Fibroblast of skin of abdomen (primary cell): ENCODE measurements at places on chromosomes 7 and 10.

DNA sequence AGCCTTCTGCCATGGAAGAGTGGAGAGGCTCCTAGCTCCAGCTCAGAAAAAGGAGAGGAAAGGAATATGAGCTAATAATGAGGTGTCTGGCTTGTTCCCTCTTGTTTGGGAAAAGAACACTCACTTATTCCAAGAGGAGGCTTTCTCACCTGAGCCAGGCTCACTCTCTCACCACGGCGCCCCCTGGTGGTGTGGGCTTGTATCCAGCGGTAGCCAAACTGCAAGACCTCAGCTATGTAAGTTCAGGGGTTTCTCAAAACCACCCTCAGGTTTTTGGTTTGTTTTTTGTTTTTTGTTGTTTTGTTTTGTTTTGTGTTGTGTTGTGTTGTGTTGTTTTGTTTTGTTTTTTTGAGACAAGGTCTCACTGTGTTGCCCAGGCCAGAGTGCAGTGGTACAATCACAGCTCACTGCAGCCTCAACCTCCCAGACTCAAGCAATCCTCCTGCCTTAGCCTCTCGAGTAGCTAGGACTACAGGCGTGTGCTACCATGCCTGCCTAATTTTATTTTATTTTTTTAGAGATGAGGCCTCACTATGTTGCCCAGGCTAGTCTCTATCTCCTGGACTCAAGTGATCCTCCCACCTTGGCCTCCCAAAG is 124.0 kb downstream of the TMEM130 start:
- peak; percentile 35 for DNase-seq

DNA sequence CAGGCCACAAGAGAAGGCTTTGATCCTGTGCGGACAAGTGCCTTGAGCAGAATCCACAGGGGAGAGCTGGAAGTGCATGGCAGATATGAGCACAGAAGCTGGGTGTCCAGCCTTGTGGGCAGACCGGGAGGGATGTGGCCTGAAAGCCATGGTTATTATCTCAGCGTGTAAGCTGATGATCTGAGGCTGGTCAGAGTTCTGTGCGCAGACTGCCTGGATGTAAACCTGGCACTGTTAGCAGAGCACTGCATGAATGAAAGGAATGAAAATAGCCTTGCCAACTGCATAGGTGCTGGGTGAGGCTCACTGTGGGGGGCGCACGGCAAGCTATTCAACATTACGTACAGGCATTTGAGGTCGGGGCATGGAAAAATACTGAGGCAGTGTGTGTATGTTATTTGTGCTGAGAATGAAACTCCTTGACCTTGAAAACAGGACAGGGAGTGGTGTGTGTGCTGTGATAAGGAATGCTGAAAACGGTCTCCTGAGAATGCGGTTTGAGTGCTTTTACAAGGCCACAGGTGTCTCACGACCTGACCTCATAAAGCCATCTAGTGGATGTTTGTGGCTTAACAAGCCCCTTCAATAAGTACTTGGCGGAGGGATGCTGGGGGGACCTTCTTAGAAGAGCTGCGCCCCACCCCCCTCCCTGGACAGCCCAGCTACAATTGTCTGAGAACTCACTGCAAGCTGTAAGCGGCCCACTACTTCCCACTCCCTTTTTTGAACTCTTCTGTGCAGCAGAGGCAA is 18.7 kb downstream of the AKR1C1 start:
- DNase-seq = peak; percentile 26

- DNase-seq = no peak
Observed at GRCh38 chr7:114008696-114009095, 89.9 kb upstream of the PPP1R3A start.

DNA sequence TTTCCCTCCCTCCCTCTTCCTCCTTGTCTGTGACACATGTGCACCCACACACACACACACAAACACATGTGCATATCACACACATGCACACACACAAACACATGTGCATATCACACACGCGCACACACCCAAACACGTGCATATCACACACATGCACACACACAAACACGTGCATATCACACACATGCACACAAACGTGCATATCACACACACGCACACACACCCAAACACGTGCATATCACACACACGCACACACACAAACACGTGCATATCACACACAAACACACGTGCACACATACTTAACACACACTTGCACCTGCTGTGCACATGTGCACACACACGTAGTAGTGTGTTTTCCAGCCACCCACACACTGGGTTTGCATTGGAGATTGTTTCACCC is 29.4 kb upstream of the KNDC1 start:
- DNase-seq = no peak

GRCh38 chr10:126131341-126131740 is 235.0 kb downstream of the FANK1 start:
- peak; percentile 31 for DNase-seq

- DNase-seq = peak; percentile 28
Observed at GRCh38 chr7:34247468-34247867, 342.1 kb downstream of the BMPER start.

GRCh38 chr10:118595064-118595420 is 406 bp downstream of the PRLHR start:
- no peak for DNase-seq

DNA sequence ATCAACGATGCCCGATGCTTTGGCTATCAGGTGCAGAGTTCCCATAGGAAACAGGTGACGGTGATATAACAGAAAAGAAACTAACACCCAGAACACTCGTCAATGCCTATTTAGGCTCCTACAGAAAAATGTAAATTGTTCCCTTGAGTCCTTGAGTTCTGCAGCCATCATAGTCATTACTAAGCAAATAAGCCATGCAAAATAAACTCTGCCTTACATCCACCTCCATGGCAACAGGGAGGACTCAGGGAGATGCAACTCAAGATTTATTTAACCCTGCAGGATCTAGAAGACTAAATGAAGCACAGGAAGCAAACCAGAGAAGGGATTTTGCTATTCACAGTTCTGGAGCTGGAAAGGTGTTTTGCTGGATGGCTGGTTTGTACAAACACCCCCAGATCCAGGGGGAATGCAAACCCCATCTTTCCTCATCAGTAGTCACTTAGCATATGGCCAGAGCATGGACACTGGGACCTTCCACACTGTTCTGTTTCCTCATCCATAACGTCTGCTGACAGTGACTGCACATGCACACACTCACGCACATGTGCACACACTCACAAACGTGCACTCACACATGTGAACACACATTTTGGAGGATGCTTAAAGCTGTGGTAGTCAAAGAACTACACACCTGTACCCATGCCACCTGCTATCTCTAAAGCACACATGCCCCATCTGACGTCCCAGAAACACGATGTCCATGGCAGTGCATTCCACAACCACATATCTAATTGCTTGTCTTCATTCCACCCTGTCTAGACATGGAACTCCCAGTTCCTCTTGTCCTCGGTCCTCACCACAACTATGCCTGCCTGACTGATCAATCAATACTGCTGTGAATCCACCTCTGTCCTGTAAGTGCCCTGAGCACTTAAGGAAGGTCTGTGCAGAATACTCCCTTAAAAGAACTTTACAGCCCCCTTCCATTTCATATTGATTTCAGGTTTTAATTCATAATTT is 178.2 kb downstream of the COBL start:
- DNase-seq = no peak

GRCh38 chr7:31123726-31124125 is 71.6 kb downstream of the ADCYAP1R1 start:
- DNase-seq = no peak

DNA sequence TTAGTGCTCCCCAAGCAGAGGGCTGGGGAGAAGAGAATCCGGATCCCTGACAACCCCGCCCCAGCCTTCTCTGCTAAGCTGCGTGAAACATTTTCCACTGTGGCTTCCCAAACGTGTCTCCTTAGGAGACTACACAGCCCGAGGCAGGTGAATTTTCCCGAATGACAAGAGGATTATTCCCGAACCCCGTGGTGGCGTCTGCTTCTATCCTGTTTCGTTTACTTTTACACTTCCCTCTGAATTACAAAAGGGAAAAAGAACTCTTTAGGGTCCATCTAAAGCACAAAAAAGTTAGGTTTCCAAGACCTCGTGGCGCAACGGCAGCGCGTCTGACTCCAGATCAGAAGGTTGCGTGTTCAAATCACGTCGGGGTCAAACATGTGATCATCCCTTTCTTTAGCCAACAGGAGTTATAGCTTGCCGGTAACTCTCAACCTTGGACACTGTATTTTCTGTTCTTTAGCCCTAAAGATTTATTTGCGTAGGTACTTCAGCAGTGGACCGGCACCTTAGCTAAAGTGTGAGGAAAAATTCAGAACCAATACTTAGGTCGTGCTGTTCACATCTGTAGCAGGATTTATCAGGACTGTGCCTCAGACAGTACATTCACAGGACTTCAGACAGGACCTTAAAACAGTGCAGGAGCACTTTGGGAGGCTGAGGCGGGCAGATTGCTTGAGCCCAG is 3.2 kb upstream of the ZNF789 start:
- no peak for DNase-seq

GRCh38 chr7:23476286-23477156 is 6.2 kb upstream of the IGF2BP3 start:
- DNase-seq = no peak

DNA sequence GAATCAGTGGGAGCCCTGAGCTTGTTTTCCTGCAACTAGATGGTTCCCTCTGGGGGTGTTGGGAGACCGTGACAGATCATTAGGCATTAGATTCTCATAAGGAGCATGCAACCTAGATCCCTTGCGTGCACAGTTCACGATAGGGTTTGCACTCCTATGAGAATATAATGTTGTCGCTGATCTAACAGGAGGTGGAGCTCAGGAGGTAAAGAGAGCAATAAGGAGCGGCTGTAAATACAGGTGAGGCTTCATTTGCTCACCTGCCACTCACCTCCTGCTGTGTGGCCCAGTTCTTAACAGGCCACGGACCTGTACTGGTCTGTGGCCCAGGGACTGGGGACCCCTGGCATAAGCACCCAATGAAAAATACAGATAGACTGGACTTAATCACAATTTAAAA is 10.7 kb downstream of the SLC26A3 start:
- DNase-seq = no peak

- no peak for DNase-seq
Observed at GRCh38 chr7:13656330-13656729, 333.1 kb downstream of the ETV1 start.

- DNase-seq = peak; percentile 30
Observed at GRCh38 chr7:2191016-2191415, 41.7 kb downstream of the MAD1L1 start.

- DNase-seq = peak; percentile 79
Observed at GRCh38 chr7:85469446-85470010, 282.7 kb upstream of the SEMA3D start.

DNA sequence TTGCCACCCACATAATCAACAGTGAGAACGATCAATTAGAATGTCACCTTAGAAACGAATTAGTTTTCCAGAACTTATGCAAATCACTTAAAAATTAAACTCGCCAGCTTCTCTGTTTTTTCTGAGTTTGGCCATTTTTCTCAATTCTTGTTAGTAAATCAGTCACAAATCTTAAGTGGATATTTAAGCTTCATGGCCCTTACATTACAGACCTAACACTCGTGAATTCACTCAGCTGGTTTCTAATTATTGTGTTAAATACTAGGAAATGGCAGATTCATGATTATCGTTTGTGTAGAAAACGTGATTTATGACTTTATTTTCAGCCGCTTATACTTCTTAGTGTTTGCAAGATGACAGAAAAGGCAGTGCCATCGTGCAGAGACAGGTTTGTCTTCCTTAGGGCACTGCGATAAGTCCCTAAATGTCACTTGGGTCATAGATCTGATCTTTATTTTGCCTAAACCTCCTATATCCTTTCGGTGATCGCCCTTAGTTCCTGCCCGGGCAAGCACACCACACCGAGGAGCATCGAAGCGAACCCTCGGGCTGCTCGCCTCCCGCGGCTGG is 587 bp upstream of the CELF2 start:
- DNase-seq = no peak

DNA sequence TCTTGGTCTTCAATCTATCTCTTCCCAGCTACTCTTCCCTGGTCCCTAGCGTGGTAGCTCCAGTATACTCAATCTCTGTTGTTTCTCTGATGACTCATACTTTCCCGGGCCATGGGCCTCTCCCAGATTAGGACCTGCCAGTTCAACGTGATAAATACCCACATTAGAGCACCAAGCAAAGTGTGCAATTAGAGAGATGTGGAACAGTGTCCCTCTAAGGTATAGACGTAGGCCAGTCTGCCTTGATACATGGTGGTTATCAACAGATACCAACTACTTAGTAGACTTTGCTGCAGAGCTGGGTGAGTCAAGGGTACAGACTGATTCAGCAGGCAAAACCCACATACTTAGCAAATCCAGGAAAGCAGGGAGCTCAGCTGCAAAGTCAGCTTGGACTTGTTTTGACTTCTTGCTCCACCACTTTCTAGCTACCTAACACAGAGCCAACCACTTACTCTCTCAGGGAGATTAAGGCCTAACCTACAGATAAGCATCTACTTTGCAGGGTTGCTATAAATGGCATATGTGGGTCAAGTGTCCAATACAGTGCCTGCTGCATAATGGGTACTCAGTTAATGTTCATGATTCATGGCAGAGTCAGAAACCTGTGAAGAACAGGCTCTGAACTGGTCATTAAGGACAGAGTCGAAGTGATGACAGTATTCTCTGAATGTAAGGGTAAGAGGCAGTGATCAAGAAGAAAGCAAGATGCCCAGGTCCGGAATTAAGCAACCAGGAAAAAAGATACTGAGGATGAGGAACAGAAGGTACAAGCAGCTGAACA is 176.1 kb downstream of the CHN2 start:
- no peak for DNase-seq

DNA sequence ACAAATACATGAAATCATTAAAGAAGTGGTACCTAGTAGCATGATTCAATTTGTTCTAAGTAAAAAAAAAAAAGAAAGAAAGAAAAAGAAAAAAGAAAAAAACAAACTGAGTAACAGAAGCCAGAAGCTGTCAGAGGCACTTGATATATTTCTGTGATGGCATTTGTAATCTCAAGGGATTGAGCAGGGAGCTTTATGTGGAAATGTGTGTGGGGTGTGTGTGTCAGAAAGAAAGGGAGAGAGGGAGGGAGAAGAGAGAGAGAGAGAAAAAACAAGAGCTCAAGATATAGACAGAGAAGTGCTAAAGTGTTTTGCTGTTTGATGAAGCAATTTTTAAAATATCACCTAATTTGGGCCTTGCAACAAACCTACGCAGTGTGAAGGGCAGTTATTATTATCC is 357.6 kb upstream of the PCDH15 start:
- no peak for DNase-seq

DNA sequence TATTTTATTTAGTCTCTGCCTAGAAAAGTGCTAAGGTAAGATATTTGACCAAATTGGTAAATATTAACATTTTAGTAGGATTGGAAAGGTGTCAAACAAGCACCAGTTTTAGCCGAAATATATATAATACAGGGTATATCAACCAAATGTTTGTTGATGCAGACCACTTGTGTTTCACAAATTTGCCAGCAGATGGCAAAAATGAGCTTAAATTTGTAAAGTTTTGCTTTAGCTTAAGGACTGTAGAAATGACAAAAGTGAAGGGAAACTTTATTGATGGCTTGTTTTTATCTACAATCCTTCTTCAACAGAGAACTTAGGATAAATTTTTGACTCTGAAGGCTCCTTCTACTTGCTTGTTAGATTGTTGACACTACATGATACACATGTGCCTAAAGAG is 4.8 kb upstream of the POLR1F start:
- DNase-seq = peak; percentile 39

GRCh38 chr10:119217991-119218490 is 10.7 kb downstream of the GRK5 start:
- no peak for DNase-seq
